Amygdala (tissue), 56 donors: ENCODE measurements at places on chromosomes 1 and 21.

- no peak for DNase-seq
Observed at GRCh38 chr1:208988811-208989222, 594.7 kb upstream of the CAMK1G start.

GRCh38 chr1:243520831-243521230 lies 265.0 kb downstream of the SDCCAG8 start:
- no peak for DNase-seq

DNA sequence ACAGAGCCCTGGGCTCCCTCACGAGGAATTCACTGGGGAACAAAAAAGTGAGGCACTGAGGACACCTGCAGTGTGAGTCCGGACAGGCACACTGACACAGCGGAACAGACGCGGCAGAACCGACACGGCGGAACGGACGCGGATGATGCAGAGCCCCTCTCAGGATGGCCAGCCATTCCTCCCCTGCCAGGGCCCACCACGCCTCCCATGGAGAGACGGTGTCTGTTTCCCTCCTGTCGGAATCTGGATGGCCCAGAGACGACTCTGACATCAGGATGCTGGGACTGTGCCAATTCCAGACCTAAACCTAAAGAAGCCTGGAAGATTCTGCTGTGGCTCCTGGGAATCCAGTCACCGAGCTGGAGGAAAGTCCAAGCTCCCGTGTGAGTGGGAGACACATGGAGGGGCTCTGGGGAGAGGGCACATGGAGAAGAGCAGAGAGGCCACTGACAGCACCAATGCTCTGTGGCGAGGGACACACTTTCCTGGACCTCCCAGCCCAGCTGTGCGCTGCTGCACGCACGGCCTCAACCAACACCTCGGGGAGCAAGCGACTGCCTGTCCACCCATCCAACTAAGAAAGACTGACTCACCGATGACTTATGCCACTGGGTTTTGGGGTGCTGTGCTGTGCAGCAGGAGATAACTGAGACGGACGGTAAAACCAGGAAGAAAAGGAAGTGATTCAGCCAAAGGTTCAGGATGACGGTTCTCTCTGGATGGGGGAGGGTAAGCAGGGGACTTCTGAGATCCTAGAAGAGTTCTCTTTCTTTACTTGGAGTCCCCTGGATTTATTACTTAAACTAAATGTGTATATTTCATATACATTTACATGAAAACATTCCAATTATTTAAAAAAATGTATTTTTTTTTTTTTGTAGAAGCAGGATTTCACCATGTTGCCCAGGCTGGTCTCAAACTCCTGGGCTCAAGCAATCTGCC lies 23.3 kb downstream of the ZBTB17 start:
- DNase-seq: no peak

- DNase-seq: no peak
Observed at GRCh38 chr1:16019644-16020277, 1.9 kb upstream of the HSPB7 start.

DNA sequence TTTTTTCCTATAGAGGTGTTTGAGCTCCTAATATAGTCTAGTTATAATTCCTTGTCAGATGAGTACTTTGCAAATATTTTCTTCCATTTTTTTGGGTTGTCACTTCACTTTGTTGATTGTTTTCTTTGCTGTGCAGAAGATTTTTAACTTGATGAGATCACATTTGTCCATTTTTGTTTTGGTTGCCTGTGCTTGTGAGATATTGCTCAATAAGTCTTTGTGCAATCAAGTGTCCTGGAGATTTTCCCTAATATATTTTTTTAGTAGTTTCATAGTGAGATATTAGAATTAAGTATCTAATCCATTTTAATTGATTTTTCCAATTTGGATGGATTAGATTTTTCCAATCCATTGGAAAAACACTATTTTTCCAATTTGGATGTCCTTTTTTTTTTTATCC lies 1395.5 kb downstream of the PLA2G4A start:
- DNase-seq: no peak

DNA sequence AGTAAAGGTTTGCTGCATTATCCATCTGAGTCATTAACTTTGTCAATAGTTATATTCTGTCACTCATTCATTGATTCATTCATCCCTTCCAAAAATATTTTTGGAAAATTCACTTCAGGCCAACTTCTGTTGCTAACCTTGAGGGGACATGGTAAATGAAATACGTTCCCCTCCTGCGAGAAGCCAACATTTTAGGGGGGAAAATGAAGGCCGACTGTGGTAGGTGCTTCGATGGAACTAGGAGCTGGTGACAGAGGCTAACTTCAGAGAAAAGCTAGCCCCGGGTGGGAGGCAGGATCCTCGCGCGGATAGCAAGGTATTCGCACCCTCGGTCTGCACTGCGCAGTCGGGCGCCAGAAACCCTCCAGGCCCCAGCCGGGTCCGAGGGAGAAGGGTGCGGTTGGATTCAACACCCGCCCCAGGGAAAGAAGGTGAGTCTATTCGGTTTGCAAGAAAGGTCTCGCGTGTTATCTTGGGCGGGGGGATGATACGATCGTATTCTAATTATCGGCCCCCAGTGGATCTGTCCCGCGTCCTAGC lies 646 bp upstream of the RRP15 start:
- DNase-seq: no peak

DNA sequence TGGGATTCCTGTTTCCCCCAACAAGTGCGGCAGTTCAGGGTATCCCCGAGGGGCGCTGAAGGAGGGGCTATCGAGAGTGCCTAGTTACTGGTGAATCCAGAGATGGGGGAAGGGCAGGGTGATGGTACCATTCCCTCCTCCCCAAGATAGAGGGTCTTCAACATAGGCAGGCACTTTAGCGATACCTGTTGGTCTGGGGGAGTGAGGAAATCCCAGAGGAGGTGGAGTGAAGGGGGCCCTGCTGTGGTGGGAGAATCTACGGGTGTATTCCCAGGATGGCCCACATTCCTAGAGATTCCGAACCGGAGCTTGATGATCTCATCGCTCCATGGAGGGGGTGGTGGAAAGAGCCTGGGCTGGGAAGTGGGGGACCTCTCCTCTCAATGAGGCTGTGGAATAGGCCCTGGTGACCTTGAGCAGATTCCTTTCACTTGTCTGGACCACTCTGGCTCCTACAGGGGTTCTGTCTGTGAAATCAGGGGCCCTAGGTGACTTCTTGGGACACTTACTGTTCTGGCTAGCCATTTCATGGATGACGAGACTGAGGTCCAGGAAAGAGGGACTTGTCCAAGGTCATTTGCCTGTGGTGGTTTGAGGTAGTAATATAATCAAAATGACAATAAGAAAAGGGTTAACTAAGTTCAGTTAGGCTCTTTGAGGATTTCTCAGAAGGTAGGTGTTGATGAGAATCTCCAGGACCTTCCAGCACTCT lies 52.7 kb upstream of the SYNC start:
- DNase-seq: no peak

DNA sequence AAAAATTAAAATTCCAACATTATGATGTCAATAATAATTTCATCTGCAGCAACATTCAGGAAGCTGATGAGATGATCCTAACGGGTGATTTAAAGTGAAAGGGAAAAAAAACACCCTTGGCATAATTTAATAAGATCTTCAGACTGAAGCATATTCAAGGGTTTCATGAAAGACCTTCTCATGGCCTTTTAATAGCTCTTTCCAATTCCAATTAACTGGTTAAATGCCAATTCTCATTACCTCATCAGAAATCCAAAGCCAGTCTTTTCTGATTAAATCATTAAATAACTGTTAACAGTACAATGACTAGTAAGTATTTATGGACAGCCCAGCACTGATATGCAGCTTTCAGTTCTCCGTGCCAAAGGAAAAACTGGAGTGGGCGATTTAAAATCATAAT lies 407.5 kb downstream of the SMYD3 start:
- no peak for DNase-seq

GRCh38 chr1:232260861-232261260 lies 369.1 kb downstream of the SIPA1L2 start:
- DNase-seq: no peak

DNA sequence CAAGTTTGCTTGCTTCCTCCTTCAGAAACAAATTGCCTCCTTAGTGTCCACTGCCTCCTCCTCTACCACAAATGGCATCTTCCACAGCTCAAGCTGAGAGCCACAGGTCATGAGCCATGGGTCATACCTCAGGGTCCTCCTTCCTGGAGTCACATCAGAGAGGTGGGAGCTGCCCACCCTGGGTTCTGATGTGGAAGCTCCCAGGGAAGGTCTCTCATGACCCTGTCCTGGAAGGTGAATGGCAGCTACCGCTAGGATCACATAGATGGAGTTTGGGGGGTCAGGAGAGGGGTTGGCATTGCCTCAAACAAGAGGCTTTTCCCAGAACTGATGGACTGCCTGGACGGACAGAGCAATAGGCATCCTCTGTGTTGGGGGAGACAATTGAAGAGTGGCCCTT lies 321.4 kb downstream of the MATN1 start:
- DNase-seq: no peak

- no peak for DNase-seq
Observed at GRCh38 chr1:113048064-113048463, 24.9 kb upstream of the LRIG2 start.

GRCh38 chr1:95223110-95223509 lies 10.9 kb upstream of the RWDD3 start:
- no peak for DNase-seq

GRCh38 chr1:153742411-153743142 lies 14.7 kb downstream of the INTS3 start:
- DNase-seq: no peak

DNA sequence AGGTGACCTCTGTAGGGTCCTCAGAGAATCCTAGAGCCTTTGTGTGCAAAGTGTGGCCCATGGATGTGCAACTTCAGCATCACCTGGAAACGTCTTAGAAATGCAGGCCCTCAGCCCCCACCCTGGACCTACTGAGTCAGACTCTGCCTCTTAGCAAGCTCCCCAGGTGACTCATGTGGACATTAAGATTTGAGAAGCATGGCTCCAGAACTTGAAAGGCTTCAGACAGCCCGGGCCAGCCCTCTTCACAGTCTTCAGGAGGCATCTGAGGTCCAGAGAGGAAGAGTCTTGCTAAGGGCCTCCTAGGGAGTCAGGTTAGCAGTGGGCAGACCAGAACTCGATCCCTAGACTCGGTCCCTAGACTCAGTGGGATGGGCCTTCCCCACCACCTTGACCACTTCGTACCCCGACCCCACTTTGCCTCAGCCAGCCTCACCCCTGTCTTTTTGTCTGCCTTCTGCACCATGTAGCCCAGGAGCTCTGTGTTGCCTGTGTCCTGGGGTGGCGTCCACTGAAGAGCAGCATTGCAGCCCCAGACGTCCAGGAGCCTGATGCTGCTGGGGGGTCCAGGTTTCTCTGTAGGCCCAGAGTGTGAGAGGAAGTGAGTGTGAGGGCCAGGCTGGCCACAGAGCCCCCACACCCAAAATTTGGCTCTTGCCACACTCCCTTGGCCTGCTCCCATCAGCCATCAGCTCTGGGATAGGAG lies 4.8 kb downstream of the MYBPH start:
- DNase-seq: no peak

- DNase-seq: no peak
Observed at GRCh38 chr1:233614743-233615521, 1.0 kb downstream of the KCNK1 start.

- DNase-seq: no peak
Observed at GRCh38 chr1:171983584-171983983, 142.3 kb downstream of the DNM3 start.

DNA sequence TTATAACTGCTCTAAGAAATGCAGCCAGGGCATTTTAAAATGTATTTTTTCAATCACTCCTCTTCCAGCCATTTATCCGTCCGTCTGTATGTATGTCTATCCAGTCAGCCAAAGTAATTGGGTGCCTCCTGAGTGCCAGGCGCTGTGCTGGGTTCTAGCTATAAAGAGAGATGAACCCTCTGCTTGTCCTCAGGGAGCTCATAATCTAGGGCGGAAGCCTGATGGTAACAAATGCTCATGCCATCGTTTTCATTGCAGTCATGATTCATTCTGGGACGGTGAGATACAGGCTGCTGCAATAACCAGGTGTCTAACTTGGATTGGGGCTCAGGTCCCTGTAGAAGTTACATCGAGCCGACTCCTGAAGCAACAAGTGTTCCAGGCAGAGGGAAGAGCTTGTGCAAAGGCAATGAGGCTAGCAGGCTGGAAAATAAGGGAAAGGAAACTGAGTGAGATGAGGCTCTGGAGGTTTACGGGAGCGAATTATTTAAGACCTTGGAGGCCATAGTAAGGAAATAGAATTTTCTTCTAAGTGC lies 11.6 kb downstream of the IFI6 start:
- no peak for DNase-seq
